ENCODE measurements at places on chromosomes 1 and 21.

- peak; percentile 20 for DNase-seq
These were observed 6.4 kb downstream of the SMAP2 start for GRCh38 chr1:40379785-40380452.

- DNase-seq = no peak
These were observed 12.3 kb downstream of the ATG4C start for GRCh38 chr1:62796221-62796620.

GRCh38 chr1:4002741-4003140, 102.7 kb upstream of the C1orf174 start:
- no peak for DNase-seq

DNA sequence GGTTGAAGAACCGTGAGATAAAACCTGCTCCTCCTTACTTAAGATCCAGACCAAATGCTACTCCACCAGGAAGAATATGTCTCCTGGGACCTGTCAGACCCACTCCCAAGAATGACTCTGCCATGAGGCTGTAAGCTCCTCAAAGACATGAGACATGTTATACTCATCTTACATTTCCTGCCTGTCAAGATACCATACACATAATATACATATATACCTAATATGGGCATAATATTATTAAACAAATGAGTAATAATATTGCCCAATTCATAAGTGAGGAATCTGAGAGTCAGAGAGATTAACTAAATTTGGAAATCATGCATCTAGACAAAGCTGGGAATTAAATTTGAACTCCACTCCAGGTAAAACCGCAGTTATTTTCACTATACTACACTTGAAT, 634.9 kb downstream of the LMO4 start:
- no peak for DNase-seq

DNA sequence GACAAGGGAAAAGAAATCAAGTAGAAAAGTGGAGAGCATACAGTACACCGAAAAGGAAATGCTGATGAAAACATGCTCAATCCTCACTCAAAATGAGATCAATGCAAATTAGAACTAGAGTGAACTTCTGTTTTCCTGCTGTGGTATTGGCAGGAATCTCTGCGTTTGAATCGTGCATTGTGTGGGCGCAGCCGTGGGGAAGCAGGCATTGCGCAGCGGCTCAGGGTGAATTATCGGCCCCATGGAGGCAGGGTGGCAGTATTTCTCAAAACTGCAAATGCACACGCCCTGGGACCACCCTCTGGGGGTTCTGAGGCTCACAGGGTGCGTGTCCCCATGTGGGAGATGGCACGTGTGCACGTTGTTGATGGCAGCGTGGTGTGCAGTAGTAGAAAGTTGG, 140.6 kb downstream of the PEX14 start:
- no peak for DNase-seq

DNA sequence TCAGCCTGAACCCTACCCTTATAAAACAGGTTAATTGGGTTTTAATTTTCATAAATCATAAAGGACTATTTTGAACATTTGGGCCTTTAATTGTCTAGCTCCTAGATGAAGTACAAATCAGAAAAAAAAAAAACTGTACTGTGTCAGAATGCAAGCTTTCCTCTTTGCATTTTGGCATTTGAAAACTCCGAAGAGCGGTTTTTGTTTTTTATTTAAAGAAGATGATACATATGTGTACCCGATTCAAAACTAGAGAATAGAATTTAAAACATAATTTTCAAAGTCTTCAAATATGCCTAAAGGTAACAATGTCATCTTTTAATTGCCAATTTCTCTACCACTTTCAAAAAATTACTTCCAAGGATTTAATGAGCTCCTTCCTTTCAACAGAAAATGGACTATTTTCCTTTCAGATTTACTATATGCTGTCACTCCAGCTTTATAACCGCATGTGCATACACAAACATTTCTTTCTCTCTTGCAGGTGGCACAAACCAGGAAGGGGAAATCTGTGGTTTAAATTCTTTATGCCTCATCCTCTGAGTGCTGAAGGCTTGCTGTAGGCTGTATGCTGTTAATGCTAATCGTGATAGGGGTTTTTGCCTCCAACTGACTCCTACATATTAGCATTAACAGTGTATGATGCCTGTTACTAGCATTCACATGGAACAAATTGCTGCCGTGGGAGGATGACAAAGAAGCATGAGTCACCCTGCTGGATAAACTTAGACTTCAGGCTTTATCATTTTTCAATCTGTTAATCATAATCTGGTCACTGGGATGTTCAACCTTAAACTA, 33.7 kb downstream of the MRPL39 start:
- DNase-seq = peak; percentile 59

DNA sequence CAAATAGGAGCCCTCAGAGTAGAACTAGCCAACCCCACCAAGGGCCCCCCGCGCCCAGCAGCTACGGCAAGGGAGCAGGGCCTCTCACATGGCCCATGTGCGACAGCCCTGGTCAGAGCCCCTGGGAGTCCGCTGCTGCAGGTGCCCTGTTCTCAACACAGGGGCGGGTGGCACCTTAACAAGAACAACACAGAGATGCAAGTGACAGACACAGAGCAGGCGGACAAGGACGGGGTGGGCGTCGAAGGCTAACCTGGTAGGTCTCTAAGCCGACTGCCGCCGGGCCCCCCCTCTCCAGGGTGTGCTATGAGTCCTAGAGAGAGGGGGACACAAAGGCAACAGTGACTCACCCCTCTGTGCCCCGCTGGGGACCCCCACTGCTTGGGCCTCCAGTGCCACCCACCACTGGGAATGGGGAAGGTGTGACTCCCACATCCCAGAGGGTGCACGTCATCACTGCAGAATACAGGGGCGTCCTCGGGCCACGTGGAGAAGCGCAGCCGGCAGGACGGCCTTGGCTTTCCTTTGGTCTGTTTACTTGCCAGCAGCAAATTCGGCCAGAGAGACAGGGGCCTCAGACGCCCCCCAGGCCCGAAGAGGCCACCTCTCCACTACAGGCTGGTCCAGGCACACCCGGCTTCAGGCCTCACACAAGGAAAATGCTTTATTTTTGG, 44.8 kb downstream of the PRDM15 start:
- no peak for DNase-seq

DNA sequence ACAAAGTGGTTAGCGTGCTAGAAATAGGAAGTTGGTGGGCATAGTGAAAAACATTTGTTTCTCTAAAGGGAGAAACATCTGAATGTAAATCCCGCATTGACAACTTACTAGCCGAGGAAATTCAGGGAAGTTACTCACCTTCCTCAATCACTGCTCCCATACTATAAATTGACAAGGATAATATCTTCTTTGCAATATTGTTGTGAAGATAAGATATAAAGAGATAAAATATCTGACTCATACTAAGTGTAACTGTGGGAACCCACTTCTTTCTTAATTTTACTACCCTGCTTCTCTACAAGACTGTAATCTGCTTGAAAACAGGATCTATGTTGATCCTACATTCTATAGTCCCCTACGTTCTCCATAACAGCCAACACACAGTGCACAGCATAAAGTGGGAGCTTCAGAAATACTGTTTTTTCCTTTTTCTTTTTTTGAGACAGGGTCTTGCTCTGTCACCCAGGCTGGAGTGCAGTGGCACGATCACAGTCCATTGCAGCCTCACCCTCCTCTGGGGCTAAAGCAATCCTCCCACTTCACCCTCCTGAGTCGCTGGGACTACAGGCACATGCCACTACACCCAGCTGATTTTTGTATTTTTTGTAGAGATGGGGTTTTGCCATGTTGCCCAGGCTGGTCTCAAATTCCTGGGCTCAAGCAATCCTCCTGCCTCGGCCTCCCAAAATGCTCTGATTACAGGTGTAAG, 57.4 kb upstream of the C1orf21 start:
- DNase-seq = no peak

GRCh38 chr21:18384771-18385170, 18.8 kb downstream of the TMPRSS15 start:
- peak; percentile 26 for DNase-seq

DNA sequence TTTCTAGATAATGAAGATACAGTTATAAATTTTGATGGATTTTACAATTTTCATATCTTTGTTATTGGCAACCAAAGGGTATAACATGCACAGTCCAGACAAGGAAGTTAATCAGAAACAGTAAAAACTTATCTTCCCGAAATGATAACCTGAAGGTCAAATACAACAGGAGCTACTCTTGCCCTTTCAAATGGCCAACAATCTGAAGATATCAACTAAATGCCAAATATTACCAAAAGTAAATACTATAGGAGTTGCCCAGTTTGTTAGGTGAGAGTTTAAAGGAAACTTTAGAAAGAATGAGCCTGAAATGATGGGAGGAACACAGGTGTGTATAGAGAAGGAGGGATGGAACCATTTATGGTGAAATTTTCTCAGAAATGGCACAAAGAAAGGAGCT, 153.2 kb downstream of the RGS7 start:
- DNase-seq = no peak

DNA sequence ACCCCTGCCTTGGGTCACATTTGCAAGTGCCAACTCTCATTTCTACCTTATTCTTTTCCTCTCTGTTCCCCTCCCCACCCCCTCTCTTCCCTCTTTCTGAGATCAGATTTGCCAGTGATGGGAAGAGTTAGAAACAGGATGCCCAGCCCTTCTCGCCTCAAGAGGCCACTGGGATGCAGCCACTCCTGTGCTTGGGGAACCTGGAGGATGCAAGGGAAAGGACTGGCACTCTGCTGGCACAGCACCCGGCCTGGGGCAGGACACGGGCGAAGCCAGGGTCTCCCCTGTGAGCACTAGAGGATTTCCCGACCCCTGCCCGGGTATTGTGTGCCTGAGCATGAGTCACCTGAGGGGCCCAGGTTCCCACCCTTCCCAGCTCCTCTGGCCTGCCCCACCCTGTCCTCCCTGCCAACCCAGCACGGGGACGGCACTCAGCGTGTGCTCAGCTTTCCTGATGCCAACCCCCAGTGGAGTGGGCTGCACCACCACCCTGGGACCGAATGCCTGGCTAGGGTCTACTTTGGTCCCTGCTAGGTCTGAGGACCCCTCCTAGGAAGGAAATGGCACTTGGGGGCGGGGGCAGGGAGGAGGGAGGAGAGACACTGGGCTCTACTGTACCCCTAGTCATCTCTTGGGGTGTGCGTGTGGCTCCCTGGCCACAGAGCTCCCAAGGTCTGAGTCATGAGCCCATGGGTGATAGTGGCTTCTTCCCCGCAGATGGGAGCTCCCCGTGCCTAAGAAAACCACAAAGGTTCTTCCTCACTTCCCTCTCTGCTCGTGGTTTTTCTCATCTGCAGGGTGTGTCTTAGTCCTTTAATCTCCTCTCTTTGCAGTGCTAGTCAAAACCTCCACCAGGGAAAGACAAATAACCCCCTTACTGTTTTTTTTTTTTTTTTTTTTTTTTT, 12.4 kb downstream of the LMNA start:
- peak; percentile 51 for DNase-seq

GRCh38 chr1:36342426-36343185, 19.2 kb upstream of the EVA1B start:
- peak; percentile 36 for DNase-seq

DNA sequence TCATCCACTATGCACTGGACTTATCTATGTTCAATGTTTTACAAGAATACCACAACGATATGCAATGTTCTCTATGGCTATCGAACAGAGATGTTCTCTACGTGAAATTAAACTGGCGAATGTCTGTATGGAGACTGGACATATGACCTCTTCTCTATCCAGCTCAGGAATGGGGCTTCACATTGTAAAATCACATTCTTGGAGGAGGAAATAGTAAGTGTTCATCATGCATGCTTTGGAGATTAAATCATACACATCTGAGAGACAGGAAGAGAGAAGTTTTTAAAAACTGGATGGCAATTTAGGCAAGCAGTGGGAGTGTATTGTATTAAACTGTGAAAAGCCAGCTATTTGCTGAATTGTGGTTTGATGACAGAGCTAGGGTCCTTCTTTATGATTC, 47.9 kb upstream of the RGL1 start:
- peak; percentile 31 for DNase-seq

- DNase-seq = no peak
These were observed 2.7 kb downstream of the MEF2D start for GRCh38 chr1:156497743-156498431.

- no peak for DNase-seq
These were observed 115.1 kb downstream of the HIVEP3 start for GRCh38 chr1:41803656-41804055.

- DNase-seq = peak; percentile 61
These were observed 490 bp downstream of the SERINC2 start for GRCh38 chr1:31413405-31414001.

DNA sequence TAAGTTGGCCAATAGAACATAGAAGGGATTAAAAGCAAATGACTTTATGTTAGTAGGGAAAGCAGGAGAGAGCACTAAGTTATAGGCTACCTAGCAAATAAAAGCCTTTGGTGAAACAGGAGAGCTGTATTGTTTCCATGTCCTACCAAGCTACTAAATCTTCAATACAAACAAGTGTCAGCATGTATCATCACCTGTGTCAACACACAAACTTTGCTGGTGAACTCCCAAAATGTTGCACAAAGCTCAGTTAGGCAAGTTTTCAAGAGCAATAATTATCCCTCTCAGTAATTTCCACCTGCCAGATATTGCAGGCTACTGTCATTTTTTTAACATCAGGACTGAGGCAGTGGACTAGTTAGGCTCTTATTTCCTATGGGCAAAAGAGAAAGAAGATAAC, 77.7 kb upstream of the ADAM30 start:
- no peak for DNase-seq

- peak; percentile 18 for DNase-seq
These were observed 47.7 kb downstream of the ZNF644 start for GRCh38 chr1:90973897-90974798.

- no peak for DNase-seq
These were observed 27.3 kb downstream of the F11R start for GRCh38 chr1:160993544-160994193.

DNA sequence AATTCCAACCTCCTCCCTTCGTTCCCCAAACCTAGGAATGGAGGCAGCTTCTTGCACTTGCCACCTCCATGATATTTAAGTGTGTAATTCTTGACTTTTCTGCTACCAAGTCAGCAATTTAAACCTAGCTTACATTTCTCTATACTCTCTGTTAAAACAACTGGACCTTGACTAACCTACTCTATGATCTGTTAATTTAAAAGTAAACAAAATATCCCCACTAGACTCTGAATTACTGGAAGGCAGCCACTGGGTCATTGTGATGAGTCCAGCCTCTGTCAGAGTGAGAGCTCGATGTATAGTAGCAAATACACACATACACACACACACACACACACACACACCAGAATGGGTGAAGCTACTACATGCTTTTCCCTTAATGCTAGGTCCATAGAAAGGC, 40.0 kb upstream of the DHCR24 start:
- DNase-seq = no peak

GRCh38 chr1:160800142-160800541, 4.2 kb downstream of the LY9 start:
- DNase-seq = no peak

DNA sequence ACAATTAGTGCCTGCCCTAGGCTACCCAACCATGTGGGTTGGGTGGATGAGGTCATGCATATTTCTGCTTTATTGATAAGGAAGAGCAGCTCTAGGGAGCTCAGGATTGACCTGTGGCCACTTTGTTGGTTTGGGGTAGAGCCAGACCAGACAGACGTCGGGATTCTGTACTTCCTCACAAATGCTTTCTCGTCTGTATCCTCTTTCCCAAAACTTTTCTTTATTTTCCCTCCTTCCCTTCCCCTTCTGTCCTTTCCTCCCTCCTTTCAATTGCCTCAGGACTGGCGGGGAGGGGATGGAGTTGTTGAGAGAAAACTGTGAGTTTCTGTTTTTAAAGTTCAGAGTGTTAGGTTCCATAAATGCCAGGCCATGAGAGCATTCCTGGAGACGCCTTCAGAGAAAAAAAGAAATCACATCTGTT, 68.0 kb downstream of the UCK2 start:
- no peak for DNase-seq

Measured in urothelium cell line (cell line).